ENCODE measurements at places on chromosomes 16 and 17.

GRCh38 chr17:72790190-72790589, 302.3 kb downstream of the SLC39A11 start:
- no peak for DNase-seq

- no peak for DNase-seq
Observed at GRCh38 chr17:71118039-71118438, 948.7 kb downstream of the KCNJ2 start.

DNA sequence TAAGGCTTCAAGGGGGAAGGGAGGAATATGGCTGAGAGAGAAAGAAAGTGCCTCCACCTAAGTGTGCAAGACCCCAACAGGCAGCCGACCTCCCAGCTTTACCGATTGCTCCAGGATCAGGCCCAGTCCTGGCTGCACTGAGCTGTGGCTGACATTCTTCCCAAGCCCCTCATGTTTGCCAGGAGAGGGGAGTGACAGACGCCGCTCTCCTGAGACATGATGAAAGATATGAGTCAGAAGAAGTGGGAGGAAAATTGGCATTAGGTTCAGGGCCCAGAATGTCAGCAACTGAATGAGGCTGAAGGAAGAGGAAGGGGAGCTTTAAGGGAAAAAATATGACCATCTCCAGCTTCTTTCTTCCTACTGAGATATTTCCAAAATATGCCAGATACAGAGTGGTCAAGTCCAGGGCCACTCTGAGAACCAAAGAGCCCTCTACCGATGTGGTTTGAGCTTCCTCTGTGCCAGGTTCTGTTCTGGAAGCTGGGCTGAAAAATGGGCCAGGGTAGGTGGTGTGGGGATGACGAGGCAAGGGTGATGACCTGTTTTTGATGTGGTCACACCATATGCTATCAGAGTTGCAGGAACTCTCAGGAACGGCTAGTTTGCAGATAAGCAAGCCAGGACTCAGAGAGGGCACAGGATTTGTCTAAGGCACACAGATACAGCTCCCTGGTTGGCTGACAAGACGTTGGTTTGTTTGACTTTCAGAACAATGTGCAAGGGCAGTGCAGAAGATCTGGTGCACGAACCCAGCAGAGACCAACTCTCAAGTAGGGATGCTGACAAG, 176.7 kb downstream of the SOX9 start:
- DNase-seq: no peak

DNA sequence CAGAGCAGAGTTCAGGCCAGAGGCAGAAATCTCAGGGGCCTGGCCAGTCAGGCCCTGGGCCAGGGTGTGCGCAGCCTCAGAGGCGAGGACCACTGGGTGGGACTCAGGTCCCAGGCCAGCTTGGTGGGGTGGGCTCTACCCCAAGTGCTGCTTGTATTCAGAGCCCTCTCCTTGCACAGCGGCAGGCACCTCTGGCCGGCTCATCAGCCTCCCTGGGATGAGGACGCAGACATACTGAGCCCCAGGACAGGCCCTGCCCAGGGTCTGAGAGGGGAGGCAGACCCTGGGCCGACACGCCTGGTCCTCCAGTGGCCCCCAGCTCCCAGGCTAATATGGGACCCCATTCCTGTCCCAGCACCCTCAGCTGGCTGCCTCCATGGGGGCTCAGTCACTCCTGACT, 7.6 kb upstream of the IL27 start:
- no peak for DNase-seq

GRCh38 chr16:2835638-2836493, 5.8 kb downstream of the ZG16B start:
- DNase-seq: no peak

- DNase-seq: no peak
Observed at GRCh38 chr17:38908676-38909181, 16.7 kb upstream of the LASP1NB start.

- DNase-seq: no peak
Observed at GRCh38 chr17:1227917-1228780, 42.1 kb upstream of the BHLHA9 start.

GRCh38 chr16:25108054-25108453, 3.5 kb upstream of the LCMT1 start:
- DNase-seq: peak; percentile 32

DNA sequence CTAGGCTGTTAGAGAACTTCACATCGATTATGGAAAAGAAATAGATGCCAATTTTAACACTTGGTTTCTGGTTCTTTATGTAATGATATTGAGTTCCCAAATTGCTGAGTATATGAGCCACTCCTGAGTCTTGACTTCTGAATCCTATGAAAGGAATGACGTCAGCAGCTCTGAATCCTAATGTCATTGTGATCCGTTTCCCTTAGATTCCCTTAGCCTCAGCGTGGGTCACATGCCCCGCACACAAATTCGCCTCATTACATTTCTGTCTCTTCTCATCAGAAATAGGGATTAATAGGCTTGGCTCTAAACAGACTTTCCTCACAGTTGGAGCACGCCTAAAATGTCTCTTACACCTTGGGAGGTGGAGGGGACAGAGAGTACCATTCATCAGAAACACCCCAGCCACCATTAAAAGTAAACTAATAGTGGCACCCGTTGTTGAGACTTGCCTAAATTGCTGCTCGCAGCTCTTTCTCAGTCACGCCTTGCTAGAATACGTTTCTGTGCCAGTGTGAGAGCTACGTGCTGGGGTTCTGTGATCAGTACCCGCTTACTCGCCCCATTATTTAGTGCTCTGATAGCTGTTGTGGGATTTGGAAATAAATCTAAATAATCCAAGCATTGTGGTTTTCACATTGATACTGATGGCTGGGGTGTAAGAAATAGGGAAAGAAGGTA, 7.1 kb downstream of the MRM3 start:
- no peak for DNase-seq

- DNase-seq: no peak
Observed at GRCh38 chr17:4599505-4600281, 15.4 kb downstream of the SMTNL2 start.

GRCh38 chr17:53150101-53150698, 672.5 kb upstream of the KIF2B start:
- no peak for DNase-seq

DNA sequence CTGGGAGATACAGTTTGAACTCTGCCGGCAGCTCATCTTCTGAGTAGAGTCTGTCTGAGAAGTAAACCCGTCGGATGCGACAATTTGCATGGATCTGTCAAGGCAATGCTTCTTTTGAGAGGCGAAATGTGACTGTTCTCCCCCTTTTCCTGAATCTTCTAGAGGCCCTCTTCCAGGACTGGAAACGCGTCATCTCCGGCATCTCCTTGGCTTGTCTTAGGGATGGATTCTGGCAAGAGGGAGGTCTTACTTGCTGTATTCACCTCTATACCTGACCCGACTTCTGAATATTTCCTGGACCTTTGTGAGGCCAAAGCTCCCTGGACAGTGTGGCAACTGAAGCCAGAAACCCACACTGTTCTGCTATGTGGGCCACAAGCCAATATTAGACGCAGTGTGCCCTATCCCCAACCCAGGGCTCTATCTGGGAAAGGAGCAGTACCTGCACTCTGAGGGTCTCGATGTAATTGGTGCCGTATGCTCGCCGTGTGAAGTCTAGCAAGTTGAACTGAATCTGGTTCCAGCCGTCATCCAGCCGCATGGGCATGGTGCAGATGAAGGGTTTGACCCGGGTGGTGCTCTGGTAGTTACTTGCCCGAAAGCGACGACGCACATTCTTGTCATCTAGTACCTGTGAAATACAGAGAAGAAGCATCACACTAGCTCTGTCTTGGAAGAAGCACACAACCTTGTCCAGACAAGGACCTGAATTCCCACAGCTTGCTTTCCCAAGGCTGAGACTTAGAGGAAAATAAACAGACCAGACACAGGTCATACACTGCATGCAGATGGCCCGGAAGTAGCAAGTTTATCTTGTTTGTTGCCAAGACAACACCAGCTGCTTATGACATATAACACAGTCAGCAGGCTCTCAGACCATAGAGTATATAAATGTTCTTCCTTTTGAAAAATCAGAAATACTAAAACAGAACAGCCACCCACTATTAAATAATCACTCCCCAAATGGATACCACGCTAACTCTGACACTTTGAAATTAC, 14.1 kb downstream of the CFAP20 start:
- no peak for DNase-seq

DNA sequence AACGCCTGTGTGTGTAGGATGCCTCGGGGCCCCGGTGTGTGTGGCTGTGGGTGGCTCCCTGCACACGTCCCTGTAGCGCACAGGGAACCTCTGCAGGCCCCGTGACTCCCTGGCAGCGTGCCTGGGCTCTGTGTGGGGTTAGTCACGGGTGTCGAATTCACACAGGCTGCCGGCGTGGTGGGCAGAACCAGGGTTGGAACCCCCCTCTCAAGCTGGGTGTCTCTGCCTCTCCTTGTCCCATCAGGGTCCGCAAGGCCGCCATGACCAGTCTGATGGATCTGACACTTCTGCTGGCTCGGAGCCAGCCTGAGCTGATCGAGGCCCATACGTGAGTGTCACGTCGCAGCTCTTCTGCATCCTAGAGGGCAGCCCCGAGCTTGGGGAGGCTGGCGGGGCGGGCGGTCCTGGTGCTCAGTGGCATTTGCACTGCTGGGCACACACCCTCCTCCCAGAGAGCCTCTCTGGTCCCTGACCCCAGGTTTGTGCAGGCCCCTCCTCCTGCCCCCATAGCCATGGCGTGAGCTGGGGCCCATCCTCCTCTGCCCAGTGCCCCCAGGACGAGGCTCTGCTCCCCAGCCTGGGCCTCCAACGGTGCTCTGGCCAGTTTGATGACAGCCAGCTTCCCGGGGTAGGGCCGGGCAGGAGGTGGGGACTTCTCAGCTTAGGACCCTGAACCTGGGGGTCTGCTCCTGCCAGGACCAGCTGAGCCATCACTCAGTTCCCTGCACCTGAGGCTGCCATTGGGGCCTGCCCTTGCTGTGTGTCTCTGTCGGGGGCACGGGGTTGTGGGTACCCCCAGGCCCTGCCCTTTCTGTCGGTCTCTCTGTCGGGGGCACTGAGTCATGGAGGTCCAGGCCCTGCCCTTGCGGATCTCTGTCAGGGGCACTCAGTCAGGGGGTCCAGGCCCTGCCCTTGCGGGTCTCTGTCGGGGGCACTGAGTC, 88.1 kb upstream of the ZNF750 start:
- no peak for DNase-seq

GRCh38 chr17:43936434-43936833, 5.8 kb downstream of the PPY start:
- no peak for DNase-seq

- no peak for DNase-seq
Observed at GRCh38 chr17:61208301-61209105, 191.1 kb upstream of the TBX2 start.

GRCh38 chr17:80959330-80960036, 32.2 kb upstream of the CHMP6 start:
- no peak for DNase-seq

DNA sequence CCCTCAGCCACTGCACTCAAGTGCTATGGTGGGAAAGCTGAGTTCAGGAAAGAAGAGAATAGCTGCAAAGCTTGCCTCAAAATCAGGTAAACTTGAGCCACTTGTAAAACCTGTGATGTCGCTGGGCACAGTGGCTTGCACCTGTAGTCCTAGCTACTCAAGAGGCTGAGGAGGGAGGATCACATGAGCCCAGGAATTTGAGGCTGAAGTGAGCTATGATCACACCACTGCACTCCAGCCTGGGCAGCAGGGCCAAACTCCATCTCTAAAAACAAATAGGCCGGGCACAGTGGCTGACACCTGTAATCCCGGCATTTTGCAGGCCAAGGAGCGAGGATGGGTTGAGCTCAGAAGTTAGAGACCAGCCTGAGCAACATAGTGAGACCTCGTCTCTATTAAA, 26.4 kb upstream of the SMURF2 start:
- no peak for DNase-seq

GRCh38 chr16:54431997-54432896, 145.7 kb upstream of the IRX3 start:
- no peak for DNase-seq

DNA sequence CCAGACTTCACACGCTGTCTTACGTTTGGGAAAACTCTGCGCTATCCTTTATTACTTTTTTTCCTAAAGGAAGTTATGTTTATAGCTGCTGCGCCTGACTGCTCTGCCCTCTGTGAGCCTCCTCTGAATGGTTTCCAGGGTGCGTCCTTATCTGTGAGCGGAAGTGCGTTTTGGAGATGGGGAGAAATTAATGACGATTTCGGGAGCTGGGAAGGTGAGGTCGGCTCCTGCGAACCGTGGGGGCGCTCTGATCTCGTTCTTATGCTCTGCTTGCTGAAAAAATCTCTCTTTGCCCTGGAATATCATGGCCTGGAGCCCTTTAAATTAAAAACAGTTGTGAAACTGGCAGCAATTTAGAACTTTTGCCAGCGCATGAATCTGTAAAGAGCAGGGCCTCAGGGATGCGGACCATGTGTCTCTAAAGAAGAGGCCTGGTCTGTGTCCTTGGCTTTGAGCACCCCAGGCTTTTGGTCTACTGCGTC, 135.7 kb upstream of the ZFHX3 start:
- DNase-seq: no peak

DNA sequence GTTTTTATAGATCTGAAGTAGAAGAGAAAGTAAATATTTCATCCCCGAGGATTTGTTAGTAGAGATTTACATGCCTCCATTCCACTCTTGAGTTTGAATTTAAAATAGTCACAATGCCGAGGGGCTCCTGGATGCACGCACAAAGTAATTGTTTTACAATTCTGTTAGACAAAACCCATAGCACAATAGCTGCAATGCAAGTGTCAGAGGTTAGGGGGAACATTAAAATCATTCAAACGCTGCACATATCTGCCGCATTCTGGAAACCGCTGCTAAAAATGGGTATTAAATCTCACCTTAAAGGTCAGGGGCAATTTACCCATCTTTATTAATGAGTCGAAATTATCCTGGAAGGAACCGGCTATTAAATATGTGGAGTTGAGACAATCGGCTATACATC, 528.5 kb upstream of the HSBP1 start:
- no peak for DNase-seq

- DNase-seq: no peak
Observed at GRCh38 chr17:57994436-57994835, 6.4 kb upstream of the VEZF1 start.

DNA sequence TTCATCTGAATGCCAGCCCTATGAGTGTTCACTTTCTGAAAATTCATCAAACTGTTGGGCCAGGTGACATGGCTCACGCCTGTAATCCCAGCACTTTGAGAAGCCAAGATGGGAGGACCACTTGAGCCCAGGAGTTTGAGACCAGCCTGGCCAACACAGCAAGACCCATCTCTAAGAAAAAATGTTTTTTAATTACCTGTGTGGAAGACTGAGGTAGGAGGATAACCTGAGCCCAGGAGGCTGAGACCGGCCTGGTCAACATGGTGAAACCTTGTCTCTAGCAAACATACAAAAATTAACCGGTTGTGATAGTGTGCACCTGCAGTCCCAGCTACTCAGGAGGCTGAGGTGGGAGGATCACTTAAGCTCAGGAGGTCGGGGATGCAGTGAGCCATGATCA, 10.3 kb downstream of the MYH11 start:
- DNase-seq: no peak

DNA sequence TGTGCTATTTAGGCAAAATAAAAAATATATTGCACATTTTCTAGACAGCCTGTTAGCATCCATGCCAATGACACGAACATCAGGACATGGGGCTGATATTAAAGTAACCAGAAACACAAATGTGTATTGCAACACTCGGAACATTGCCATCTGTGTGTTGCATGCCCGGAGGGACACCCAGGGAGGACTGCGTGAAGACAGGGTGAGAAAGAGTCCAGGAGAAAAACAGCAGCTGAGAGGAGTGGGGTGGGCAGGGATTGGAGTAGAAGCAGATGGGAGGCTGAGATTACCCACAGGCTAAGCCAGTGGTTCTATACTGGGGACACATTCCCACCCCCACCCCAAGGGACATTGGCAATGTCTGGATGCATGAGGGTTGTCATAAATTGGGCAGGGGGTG, 114.8 kb downstream of the GRIN2A start:
- DNase-seq: no peak

GRCh38 chr16:55435387-55435786, 43.6 kb upstream of the MMP2 start:
- no peak for DNase-seq

Measured in activated CD4-positive, alpha-beta T cell treated with anti-CD3 and anti-CD28 coated beads, Interleukin-2, amount 50 U/mL, for 48 hours (primary cell).